Trophoblast cell (in vitro differentiated cells and primary cell): ENCODE measurements at places on chromosomes 1 and 21.
A peak's percentile ranks its signal among the peaks of the same experiment; 100 is the strongest.

DNA sequence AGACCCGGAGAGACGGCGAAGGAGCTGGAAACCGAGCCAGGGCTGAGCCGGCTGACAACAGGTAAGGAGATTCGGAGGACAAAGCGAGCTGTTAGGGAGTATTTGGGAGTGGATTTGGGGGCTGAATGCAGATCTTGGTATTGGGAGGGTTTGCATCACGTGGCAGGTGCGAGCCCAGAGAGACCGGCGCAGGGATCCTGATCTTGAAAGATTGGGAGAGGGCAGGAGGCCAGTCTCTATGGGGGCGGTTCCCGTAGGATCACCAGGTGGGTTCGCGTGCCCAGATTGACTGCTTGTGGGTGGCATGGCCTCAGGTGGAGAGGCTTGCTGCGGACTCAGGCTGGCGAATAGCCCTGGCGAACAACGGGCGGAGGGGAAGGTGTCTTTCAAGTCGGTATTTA lies 204 bp downstream of the CIART start:
- DNase-seq = no peak

DNA sequence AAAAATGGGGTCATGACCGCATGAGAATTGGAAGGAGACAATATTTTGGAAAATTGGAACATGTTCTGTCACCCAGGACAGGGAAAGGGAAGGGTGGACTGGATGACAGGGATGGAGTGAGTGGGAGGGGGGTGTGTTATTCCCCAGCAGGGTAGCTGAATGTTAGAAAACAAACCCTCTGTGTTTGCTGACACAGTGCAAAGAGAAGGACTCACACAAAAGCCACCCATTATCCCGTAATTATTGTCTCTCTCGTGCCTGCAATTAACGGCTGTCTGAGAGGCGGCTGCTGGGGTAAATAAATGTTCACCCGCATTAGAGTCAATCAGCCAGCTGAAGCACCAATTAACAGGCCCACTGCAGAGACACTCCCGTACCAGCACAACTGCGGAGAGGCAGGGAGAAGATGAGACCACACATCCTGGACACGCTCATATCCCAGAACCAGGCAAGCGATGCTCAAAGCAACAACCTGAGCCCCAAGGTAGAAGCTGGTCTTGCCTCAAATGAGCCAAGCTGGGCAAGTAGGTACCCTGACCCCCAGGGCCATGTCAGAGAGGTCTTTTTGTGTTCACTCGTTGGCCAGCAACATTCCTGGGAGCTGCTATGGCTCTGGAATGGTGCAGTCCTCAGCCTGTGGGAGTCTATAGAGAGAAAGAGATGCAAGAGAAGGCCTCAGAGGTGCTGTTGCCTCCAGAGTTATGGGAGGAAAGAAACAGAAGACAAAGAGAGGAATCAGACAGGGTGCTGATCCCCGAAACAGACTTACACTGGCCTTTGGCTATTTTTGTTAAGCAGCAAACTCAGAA lies 19.4 kb downstream of the PLEKHA6 start:
- no peak for DNase-seq

DNA sequence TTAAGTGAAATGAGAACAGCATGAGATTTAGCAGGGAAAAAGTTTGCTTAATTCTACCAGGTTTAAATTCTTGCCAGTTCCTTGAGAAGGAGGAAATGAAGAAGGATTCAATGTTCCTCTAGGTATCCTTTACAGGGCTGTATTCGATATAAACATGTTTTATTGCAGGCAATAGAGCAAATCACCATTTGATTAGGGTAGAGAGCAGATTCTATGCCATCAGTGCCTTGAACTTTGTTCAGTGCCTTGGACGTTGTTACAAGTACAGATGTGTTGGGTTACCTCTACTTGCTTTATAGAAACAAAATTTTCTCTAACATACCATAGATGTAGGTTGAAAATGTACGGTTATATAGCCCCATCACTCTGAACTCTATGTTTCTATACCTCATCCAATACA lies 18.2 kb upstream of the CLDN8 start:
- DNase-seq = no peak

DNA sequence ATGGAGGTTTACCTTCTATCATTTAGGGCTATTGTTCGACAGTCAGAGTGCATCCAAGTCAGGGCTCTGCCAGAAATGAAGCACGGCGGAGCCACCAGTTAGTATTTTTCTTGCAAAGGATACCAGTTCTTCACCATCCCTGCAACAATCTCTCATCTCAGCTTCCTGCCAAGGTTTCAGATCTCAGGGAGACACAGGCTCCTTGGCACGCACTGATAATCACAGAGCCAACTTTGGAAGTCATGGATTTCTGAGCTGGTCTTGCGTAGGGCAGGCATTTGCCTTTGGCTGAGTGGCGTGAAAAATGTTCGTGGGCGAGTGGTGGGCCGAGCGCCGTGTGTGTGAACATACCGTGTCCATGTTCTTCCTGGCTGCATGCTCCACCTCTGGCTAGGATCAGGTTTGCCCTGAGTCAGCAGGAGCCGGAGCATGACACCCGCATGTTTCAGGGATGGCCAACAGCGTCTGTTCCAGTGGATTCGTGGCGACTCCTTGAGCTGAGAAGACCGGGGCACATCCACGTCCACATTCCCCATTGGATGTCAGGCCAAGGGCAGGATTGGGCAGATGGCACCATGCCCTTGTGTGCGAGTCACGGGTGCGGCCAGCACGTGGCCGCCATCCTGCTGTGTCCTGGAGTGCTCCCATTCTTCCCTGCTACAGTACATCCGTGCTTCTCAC lies 118.5 kb upstream of the C1orf174 start:
- DNase-seq = no peak

DNA sequence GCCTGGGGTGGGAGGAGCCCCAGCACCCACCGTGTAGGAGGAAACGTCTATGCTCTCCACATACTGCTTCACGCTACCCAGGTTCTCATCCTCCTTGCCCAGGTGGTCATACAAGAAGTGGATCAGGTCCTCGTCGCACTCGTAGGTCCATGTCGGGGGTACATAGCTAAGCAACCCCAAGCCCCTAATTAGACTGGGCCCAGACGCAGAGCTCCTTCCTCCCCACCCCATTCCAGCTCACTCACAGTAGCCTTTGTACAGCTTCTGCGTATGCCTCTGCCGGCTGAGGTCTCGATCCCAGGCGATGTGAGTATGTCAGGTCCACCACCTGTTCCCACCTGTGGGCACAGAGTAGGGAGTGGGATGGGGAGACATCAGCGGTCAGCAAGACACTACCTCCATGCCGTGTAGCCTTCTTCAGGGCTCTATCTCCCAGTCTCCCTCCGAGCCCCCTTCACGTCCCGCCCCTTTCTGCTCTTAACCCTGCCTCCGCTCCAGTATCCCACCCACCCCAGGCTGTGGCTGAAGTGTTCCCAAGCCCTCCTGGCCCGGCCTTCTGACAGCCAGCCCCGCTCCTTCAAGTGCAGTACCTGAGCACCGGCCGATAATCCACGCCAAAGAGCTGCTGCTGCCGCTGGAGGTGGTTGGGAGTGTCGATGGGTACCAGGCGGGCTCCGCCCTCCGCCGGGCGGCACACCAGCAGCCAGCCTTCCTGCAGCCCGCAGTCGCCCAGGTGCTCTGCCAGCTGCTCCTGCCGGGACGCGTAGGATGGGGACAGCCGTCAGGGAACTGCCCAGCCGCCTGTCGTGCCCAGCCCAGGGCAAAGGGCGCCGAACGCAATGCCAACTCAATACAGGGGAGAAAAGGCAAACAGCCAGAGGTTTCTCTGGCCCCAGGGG lies 919 bp downstream of the HECTD3 start:
- peak; percentile 24 for DNase-seq

GRCh38 chr1:20102875-20103274 lies 16.5 kb downstream of the PLA2G2D start:
- DNase-seq = no peak

DNA sequence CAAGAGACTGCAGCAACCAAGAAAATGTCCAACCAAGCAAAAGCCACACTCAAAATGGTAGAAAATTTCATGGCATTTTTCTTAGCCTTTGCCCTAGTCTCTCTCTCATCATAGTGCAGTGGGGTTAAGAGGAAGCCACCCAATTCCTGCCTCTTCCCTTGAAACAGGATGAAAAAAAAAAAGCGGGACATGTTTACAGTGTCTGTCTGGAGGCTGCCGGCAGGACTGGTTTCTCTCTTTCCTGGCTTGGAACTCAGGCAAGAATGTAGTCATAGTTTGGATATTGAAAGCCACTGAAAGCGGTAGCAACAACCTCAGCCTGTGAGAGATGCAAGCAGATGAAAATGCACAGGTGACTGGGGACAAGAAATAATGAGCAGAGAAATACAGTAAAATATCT lies 13.3 kb upstream of the TNFSF18 start:
- DNase-seq = peak; percentile 49

DNA sequence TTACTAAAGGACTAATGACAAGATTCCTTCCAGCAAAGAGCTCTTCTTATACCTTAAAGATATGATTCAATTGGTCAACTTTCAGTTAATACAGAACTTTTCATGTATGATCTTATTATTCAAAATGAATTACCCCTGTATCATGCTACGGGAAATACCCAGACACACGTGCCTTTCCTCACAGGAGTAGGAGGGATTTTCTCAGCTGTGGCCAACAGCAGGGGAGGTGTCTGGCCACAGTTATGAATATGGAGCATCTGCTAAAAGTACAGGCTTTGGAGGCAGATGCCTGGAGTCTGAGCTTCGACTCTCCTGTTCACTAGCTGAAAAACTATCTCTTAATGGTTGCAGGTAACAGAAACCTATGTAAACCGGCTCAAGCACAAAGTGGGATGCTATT lies 53.6 kb downstream of the KIAA1614 start:
- DNase-seq = no peak

- DNase-seq = no peak
Measured at GRCh38 chr1:117026361-117026760, 24.8 kb downstream of the CD101 start.

DNA sequence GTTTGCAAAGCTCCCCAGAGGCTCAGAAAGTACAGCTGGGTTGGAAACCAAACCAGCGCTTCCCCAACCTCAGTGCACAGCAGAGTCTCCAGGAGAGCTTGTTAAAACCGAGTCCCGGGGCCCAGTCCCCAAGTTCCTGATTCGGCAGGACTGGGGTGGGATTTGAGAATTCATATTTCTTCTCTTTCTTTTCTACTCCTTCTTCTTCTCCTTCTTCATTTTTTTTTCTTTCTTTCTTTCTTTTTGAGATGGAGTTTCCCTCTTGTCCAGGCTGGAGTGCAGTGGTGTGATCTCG lies 136.8 kb downstream of the PGBD5 start:
- no peak for DNase-seq

- DNase-seq = no peak
Measured at GRCh38 chr1:167364826-167365225, 144.1 kb downstream of the POU2F1 start.

DNA sequence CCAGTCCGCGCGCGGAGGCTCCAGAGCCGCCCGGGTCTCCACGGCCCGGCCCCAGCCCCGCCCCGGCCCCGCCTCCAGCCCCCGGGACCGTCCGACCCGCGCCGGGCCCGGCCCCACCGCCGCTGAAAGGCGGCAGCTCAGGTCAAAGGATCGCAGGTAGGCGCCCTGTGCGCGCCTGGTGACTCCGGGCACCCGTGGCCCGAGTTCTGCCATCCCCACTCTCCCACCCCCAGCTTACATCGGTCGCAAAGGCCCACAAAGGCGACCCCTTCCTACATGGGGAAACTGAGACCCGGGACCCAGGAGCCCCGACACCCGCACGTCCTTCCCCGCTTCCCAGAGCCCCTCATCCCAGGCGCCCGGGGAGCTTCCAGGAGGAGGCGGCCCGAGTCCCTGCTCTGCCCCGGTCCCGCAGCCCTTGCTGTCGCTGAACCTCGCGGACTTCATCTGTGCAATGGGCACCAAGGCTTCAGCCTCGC lies at the start of gene TMEM200B:
TSS of gene TMEM200B (minus strand) at position 17 of the 479 bp plus-strand sequence. CDS start 2,075 bp downstream, outside the sequence.
- no peak for DNase-seq

DNA sequence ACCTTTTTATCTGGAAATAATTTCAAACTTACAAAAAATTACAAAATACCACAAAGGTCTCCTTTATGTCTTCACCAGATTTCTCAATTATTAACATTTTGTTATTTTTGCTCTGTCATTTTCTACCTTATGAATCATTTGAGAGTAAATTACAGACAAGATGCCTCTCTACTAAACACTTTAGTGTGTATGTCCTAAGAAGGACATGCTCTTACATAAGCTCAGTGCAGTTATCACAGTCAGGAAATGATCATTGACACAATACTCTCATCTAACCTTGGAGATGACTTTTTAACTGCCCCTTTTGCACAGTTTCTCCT lies 378.9 kb upstream of the RUNX1 start:
- DNase-seq = no peak

DNA sequence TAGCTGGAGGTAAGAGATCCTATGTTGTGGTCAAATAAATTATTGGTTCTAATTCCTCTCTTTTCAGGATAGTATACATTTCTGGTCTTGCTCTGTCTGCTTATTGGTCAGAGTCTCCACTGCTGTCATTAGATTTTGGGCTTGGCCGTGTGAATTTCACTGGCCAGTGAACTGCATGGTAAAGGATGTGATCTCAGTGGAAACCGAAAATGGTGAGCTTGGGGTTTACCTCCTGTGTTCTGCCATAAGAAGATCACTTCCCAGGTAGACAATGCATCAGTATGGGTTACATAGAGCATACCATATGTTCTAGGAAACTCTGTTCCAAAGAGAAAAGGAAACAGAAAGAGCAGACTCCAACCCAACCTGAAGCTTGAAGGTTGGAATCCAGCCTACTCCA lies 1123.3 kb upstream of the B3GALT2 start:
- no peak for DNase-seq

DNA sequence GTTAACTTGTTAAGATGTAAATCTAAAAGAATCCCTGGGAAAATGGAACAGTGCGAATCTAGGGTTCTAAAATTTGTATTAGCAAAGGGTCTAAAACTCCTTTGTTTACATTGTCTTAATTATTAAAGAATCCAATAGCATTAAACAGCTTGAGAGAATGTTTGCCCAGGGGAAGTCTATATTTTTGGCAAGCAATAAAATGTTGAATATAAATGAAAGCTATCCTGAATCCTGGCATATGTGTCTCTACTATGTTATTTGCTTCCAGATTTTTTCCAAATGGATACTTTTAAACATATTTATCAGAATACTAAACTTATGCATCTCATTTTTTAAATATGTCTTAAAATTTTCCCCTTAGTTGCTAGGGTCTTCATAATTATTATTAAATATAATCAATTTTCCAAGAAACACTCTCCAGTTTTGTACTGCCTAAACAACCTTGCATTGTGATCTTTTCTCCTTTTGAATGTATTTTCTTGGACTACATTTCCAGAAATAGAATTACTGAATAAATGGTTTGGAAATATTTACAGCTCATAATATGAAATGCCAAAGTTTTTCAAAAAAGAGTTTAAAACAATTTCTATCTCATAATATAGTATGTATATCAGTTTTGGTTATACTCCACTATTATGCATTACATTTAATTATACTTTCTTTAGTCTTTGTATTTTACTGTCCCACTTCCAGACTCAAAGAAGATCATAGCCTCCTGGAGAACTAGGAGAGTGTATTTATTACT lies 304.8 kb downstream of the USP25 start:
- no peak for DNase-seq

- peak; percentile 34 for DNase-seq
Measured at GRCh38 chr1:225767634-225768540, 9.7 kb upstream of the SRP9 start.

GRCh38 chr1:178932552-178932906 lies 61.7 kb upstream of the ANGPTL1 start:
- no peak for DNase-seq

- peak; percentile 87 for DNase-seq
Measured at GRCh38 chr1:178354816-178355215, 141.9 kb downstream of the CLEC20A start.

GRCh38 chr1:27428316-27429028 lies 36.0 kb downstream of the GPR3 start:
- peak; percentile 65 for DNase-seq
